ENCODE measurements at places on chromosomes 16 and 17. TPM values are rescaled to one million over a fixed set of nuclear protein-coding genes. Genes with fewer than 3 reads are reported as not detected.

- DNase-seq = no peak
Measured at GRCh38 chr16:81335669-81336068, 20.9 kb downstream of the GAN start.

The CCL11 gene
- total RNA-seq = not detected

- DNase-seq = no peak
Measured at GRCh38 chr17:77111934-77112296, 28.9 kb upstream of the SEC14L1 start.

DNA sequence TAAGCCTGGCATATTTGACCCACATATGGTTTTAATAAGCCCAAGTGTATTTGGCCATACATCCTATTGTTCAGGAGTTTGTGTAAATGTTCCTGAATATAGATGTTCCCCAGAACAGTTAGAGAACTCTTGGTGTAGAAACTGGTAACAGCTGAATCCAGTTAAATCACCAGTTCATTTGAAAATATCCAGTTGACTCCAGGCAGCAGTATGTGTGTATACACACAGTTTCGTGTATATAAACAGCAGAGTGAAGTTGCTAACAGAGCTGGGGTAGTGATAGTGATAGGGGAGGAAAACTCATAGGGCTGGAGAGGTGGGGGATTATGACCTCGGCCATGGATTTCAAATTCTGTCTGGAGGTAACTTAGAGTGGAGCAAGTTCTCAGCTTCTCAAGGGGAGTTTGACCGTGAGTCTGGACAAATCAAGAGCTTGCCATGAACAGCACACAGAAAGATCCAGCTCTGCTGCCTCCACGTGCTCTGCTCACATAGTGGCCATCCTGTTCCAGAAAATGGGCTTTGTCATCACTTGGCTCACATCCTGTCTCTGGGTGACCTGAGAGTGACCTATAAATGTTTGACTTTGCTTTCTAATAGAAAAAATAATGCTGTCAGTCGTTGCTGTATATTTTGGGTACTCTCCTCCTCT lies 30.6 kb upstream of the MMD start:
- DNase-seq = peak; percentile 68

The CDIPT gene
- 79.0 TPM for total RNA-seq

- peak; percentile 97 for DNase-seq
Measured at GRCh38 chr16:75251280-75252048, at the start of gene BCAR1. TSS of gene BCAR1 (minus strand) at chr16:75251624. CDS start at chr16:75251482, 142 bp downstream.

DNA sequence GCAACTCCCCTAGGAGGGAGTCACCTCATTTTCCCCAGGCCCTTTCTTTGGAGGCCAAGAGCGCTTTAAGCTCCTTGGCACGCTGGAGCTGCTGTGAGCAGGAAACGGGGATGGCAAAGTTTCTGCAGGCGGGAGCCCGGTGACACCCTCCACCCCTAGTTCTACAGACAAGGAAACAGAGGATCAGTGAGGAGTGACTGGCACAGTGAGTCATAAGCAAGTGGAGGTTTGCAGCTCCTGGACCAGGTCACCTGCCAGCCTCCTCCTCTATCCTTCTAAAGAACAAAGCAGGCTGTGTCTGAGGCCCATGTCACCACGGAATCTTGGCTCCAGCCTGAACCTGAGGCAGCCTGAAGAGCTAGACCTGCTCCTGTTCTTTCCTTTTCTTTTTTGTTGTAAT lies 141.9 kb downstream of the TMEM132E start:
- peak; percentile 13 for DNase-seq

DNA sequence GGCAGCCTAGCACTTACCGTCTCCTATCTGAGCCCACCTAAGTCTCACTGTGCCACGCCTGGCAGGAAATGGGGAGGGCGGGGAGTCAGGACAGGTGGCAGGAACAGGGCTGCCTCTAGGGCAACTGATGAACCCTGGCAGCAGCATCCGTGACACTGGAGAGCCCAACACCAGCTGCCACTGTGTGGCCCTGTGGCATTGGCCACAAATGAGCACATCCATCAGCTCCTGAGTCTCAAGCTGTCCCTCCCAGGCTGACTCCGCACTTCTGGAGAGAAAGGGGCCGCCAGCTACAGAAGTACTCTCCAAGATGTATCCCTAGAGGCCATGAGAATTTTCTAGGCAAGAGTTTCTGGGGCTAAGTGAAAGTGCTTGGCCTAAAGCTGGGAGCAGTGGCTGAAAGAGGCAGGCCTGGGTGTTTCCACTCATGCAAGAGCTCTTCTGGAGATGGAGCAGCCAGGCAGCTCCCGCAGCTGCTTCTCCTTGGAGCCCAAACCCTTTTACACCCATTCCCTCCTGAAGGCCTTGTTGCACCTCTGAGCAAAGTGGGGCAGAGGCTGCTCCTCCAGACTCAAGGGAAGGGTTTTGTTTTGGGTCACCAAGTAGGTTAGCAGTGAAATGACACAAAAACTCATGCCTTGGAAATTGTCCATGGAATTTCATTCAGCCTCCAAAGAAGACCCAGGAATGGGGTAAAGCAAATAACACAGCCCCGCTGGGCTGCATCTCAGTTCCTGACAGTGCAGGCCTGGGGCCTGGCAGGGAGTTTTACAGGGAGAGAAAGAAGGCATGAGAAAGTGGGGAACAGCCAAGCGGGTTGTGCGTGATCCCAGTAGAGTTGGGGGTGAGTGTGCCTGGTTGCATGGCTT lies 25.8 kb downstream of the PEMT start:
- no peak for DNase-seq

DNA sequence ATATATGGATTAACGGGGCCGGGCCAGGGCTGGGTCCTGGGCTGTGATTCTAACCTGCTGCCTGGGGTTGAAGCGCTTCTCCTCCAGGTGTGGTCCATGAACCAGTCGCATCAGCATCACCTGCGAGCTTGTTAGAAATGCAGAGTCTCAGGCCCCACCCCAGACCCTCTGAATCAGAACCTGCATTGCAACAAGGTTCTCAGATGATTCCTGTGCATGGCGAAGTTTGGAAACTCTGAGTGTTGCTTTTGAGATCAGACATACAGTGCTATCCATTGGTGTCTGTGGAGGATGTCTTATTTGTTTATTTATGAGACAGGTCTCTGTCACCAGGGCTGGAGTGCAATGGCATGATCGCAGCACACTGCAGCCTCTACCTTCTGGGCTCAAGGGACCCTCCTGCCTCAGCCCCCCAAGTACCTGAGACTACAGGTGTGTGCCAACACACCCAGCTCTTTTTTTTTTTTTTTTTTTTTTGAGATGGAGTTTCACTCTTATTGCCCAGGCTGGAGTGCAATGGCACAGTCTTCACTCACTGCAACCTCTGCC lies 99.8 kb downstream of the PITPNC1 start:
- no peak for DNase-seq

The TEKT1 gene
- not detected for total RNA-seq

DNA sequence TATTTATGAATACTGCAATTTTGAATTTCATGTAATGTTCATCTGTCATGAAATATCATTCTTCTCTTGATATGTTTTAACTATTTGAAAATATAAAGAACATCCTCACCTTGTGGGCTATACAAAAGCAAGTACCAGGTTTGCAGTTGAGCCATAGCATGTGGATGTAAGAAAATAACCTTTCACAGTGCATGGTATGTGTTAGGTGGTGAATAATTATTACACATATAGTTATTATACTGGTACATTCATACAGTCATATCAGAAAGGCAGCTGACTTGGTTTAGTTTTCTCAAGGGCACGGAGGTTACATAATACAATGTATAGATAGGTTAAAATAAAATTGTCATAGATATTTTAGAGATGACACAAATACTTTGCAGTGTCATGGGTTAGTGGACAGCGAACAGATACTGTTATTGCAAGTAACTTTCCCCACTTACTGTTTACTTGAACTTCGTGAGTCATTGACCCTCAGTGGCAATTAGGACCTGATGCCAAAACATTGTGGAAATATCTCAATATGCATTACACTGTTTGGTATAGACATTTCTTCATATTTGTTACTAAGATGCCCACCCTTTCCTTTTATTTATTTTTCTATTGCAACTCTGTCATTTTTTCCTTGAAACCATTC lies 445.4 kb upstream of the GOT2 start:
- no peak for DNase-seq

The ZNF597 gene
- not detected for total RNA-seq

DNA sequence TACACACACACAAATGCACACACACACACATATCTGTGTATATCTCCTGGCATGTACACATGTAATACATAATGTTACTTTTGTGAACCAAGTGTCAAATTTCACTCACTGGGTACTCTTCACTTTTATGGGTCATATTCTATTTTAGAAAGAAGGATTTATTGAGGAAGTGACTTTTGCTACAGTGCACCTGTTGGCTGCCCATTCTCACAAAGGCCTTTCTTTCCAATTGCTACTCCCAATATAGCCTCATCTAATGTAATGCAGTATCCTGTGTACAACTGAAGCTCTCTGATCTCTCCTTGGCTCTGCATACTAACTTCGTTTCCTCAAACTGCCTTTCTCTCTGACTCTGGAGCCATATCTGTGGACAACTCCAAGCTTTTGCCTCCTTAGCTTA lies 107.5 kb downstream of the ABCA8 start:
- no peak for DNase-seq

The PIMREG gene
- 1.8 TPM for total RNA-seq

The MLKL gene
- 11.6 TPM for total RNA-seq

The NDE1 gene
- total RNA-seq = 28.6 TPM

The RPRML gene
- not detected for total RNA-seq

The PRSS8 gene
- 22.9 TPM for total RNA-seq

DNA sequence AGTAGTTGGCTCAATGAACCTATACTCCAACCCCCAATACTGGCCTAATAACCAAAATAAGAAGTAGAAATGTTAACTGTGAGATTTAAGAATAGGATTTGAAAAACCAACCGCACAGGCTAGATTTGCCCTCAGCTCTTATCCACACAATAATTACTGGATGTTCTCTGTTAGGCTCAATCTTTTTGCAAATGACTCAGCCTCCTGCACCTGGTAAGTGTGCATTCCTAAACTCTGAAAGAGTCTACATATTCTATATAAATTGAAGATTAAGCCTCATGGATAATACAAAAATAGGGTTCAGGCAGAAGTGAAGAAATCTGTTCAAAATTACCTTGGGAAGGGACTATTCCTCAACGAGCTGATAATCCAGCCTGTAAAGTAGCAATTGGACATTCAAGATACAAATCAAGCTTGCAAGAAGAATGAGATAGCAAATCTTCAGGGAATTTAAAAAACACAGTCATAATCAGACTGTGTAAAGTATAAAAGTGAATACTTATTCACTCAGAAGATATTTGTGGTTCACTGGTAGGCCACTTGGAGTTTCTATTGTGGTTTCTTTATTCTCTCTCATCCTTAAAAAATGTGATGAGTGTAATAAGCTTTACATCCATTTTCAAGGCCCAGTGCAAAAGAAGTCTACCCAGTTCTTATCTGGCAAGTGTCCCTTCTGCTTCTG lies 931.9 kb upstream of the SOX9 start:
- DNase-seq = no peak

DNA sequence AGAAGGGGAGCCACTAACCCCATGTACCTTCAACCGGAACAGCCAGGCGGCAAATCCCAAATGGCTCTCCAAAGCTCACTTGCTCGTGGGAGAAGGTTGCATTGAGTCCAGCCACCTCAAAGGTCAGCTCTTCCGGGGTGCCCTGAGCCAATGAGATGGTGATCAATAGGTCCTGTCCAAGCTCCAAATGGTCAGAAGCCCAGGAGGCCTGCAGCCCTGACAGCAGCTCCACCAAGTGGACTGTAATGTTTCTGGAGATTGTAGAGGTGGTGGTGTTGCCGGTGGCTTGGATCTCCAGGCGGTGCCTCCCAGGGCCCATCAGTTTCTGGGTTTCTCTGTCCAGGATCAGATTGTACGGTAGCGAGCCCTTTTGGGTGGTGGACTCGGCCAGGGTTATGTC lies 39.9 kb upstream of the BCO1 start:
- no peak for DNase-seq

GRCh38 chr17:4543557-4544026 lies 11.6 kb downstream of the MYBBP1A start:
- DNase-seq = no peak

The MFSD6L gene
- total RNA-seq = 4.4 TPM

DNA sequence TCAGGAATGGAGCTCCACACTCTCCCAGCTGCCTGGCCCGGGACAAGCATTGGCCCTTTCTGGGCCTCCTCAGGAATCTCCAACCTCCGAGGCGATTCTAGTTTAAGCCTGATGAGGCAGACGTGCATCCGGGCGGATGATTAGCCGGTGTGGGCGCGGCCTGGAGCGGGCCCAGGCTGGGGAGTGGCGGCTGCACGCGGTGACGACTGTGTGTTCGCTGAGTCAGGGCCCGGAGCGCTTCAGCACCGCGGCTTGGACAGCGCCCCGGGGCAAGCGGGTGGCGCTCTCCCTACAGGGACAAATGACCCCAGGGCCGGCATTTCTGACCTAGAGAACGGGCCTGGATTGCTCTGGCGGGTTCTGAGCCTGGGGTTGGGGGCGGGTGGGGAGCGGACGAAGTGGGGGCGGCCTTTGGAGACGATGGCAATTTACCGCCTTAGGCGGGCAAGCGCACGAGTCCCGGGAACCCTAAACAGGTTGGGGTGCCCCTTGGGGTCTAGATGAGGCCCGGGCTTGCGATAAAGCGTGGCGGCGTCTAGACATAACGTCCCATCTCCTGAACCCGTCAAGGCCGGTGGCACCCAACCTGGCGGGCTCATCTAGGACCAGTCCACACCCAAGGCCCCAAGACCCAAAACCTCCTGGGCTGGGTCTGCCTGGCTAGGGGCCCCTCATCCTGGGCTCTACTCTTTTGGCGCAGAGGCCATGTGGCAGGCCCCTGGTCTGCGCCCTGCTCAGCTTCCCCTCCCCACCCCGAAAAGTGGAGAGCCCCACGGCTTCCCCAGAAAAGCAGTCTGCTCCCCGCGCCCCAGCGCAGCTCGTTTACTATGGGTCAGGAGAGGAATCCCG lies 22.3 kb upstream of the ZNHIT3 start:
- DNase-seq = peak; percentile 94

The NETO2 gene
- total RNA-seq = 2.2 TPM

The FSCN2 gene
- 21.7 TPM for total RNA-seq

DNA sequence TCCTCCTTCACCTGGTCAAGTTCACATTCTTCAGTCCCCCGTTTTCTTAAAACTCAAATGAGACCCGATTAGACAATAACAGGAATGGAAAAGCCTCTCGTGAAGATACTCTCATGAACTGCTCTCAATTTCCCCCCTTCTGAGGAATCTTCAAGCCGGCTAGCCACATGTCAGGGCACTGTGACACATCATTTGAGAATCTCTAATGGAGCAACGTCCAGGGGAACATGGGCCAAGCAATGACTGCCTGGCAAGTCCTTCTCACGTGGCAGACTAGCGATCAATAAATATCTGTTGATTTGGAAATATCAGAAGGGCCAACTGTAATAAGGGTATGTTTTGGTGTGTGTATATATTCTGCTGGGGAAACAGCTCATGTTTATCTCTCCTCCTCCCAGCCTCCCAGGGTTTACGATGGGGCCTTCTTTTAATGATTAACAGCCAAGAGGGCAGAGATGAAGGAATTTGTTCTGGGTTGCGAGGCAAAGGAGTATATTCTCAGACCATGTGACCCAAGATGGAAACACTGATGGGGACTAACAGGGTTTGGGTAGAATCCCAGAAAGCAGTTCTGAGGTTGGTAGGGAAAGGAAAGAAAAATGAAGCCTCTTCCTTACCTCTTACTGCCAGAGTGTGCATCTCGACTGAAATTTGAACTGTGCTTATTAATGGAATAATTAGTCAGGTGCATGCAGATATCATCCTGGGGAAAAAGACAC lies 21.4 kb downstream of the TTLL6 start:
- peak; percentile 64 for DNase-seq

The TAC4 gene
- total RNA-seq = not detected

- no peak for DNase-seq
Measured at GRCh38 chr16:15575293-15576049, 67.5 kb downstream of the MARF1 start.
